ENCODE measurements at places on chromosomes 1 and 21. TPM values are rescaled to one million over a fixed set of nuclear protein-coding genes. Genes with fewer than 3 reads are reported as not detected.

The CDK18 gene
- polyA plus RNA-seq: not detected

The CLCA1 gene
- polyA plus RNA-seq: not detected

The VSIG8 gene
- polyA plus RNA-seq: 0.37 TPM

The MASP2 gene
- not detected for polyA plus RNA-seq

The B3GALT2 gene
- polyA plus RNA-seq: 12.3 TPM

The LPAR3 gene
- polyA plus RNA-seq: 0.54 TPM

The SPRR3 gene
- not detected for polyA plus RNA-seq

The OPTC gene
- not detected for polyA plus RNA-seq

The LAD1 gene
- polyA plus RNA-seq: not detected

The SH2D1B gene
- not detected for polyA plus RNA-seq

The SLC45A1 gene
- 13.7 TPM for polyA plus RNA-seq

The C1QB gene
- polyA plus RNA-seq: not detected

The OTUD7B gene
- 5.4 TPM for polyA plus RNA-seq

The NUP210L gene
- 0.09 TPM for polyA plus RNA-seq

The MPZL1 gene
- polyA plus RNA-seq: 191 TPM

The LCE1D gene
- polyA plus RNA-seq: not detected

The GJA9 gene
- polyA plus RNA-seq: not detected

The UQCRHL gene
- polyA plus RNA-seq: 3.9 TPM

The TMPRSS3 gene
- polyA plus RNA-seq: not detected

The DCST2 gene
- polyA plus RNA-seq: 0.76 TPM

The IGSF9 gene
- 10.7 TPM for polyA plus RNA-seq

The PAQR6 gene
- 27.3 TPM for polyA plus RNA-seq

The KAZN gene
- polyA plus RNA-seq: 26.4 TPM

The HPCAL4 gene
- polyA plus RNA-seq: 60.0 TPM

The CELA2B gene
- polyA plus RNA-seq: not detected

The AK4 gene
- polyA plus RNA-seq: 1.8 TPM

The OLFML3 gene
- not detected for polyA plus RNA-seq

The MEX3A gene
- 39.8 TPM for polyA plus RNA-seq

The LCE3E gene
- not detected for polyA plus RNA-seq

The MTF2 gene
- polyA plus RNA-seq: 122 TPM

The PSRC1 gene
- 7.9 TPM for polyA plus RNA-seq

The IQGAP3 gene
- not detected for polyA plus RNA-seq

The GMEB1 gene
- polyA plus RNA-seq: 4.9 TPM

The CA14 gene
- polyA plus RNA-seq: 1.5 TPM

The PADI1 gene
- 0.44 TPM for polyA plus RNA-seq

The ELAVL4 gene
- 81.0 TPM for polyA plus RNA-seq

The PAQR7 gene
- polyA plus RNA-seq: 4.1 TPM

The SPOCD1 gene
- not detected for polyA plus RNA-seq

Measured in neural cell (in vitro differentiated cells).